ENCODE measurements at places on chromosomes 6 and 20.

DNA sequence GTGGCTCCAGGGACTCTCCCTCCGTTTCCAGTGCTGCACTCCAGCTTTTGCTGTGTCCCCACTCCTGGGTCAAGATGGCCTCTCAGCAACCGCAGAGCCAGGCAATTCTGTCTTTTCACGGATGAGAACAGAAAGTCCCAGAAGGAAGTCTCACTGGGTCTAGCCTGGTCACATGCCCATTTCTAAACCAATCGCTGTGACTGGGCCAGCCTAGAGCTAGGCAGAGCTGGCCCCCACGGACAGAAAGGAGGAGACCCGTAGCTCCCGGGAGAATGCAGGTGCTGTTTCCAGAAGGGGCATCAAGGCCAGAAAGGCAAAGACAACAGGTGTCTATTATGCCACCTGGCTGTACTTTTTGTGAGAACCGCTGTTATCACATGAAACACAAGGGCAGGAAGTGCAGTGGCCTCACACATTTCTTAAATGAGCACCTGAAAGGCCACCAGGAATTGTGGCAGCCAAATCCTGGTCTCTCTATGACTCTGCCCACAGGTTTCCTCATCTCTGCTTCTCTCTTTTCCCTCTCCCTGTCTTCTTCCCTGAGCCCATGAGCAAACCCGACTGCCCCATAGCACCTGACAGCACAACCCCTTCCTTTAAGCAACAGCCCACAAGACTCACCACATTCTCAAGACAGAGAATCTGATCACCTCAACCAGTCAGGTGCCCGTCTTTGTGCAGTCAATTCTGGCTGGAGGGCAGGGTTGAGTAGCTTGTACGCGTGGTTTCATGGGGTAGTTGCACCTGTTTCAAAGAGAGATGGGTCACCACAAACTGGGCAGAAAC lies 37.1 kb upstream of the B4GALT5 start:
- H3K27ac ChIP-seq: no peak overlapping the region
- H3K27me3 ChIP-seq: no peaks in the 10 kb centered on the region
- no peak overlapping the region for H3K4me3 ChIP-seq
- no peaks in the 10 kb centered on the region for H3K36me3 ChIP-seq
- DNase-seq: no peak

- H3K4me3 ChIP-seq: no peak overlapping the region
- no peaks in the 10 kb centered on the region for H3K4me1 ChIP-seq
- no peaks in the 10 kb centered on the region for H3K27me3 ChIP-seq
- H3K27ac ChIP-seq: no peak overlapping the region
- H3K36me3 ChIP-seq: no peaks in the 10 kb centered on the region
- DNase-seq: no peak
Measured at GRCh38 chr6:127878115-127878514, 22.7 kb downstream of the THEMIS start.

DNA sequence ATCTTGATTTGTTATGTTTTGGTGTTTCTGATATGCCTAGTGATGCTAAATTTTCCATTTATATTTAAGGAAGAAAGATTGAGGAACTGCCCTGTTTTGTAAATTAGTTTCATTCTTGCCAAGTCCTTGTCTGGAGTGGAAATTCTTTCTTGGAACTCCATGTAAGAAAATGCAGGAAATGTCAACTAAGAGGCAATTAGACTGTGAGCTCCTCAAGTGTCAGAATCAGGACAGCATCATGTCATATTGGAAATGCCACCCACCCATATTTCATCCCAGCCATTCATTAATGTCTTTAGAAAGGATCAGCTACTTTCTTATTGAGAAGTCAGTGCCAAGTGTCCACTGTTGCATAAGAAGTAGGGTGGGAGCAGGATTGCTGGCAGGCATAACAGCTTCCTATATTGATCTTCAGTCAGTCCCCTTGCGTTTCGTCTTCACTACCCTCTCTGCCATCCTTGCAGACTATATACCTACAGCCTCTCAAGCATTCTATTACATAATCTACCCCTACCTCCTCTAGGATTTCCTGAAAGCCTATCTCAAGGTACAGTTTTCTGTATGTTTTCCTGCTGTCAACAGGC lies 42.4 kb downstream of the HAO1 start:
- no peaks in the 10 kb centered on the region for H3K36me3 ChIP-seq
- no peak for DNase-seq
- H3K27ac ChIP-seq: no peak overlapping the region
- H3K4me1 ChIP-seq: no peaks in the 10 kb centered on the region
- no peaks in the 10 kb centered on the region for H3K27me3 ChIP-seq
- H3K4me3 ChIP-seq: no peak overlapping the region

GRCh38 chr6:52495922-52496321 lies 75.8 kb downstream of the EFHC1 start:
- no peak overlapping the region for H3K4me3 ChIP-seq
- no peak for DNase-seq
- H3K27ac ChIP-seq: no peak overlapping the region
- no peaks in the 10 kb centered on the region for H3K36me3 ChIP-seq

DNA sequence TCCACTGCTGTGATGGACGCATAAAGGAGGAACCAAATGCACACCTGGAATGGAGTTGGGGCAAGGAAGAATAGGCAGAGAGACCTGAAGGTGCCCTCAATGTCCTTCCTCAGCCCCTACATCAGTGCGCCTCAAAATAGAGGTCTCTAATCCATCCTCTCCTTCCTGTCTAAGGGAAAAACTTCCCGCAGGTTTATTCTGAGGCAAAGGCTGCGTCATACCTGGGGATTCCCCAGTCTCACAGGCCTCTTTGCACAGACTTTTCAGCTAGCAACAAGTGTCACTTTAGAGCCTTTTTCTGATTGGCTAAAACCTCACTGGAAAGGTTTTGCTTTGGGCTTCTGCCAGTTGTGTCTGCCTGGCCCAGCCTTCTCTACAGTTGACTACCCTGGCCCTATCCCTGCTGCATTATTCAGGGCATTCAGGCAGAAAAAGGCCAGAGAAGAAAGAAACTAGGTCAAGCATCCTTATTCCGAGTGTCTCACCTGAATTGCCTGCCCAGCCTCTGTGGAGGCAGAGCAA lies 1.8 kb upstream of the HLA-DQB1 start:
- H3K36me3 ChIP-seq: no peaks in the 10 kb centered on the region
- H3K4me3 ChIP-seq: no peak overlapping the region

DNA sequence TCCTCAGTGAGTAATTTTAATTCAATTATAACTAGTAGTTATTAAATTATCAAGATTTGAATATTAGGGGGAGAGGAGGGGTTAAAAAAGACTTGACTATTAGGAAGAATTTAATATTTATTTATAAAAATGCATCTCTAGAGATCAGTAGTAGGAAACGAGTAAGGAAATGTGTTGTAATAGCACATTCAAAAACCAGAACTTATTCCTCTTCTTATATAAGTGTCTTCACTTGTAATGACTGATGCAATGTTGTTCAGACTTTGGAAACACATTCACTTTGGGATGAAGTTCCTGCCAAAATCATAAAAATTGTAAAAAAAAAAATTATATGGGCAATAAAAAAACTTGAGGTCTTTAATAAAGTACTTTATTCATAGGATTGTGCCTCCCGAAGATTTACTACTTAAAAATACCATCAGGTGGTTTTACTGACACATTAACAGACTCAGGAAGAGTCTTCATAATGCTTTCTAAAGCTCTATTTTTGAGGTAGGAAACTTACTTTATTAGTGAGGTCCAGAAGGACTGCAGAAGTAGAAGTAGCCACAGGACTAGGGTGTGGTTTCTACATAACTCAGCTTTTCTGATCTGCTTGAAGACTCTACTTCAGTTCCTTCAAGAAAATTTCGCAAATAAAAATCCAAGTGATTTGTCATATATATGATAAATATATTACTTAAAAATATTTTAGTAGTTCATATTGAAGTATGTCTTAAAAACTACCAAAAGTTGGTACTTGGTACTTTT lies 59.8 kb downstream of the CCDC170 start:
- H3K27me3 ChIP-seq: no peaks in the 10 kb centered on the region
- DNase-seq: no peak
- H3K27ac ChIP-seq: no peak overlapping the region
- no peaks in the 10 kb centered on the region for H3K4me1 ChIP-seq
- H3K4me3 ChIP-seq: no peak overlapping the region

GRCh38 chr6:108699290-108700041 lies 138.7 kb downstream of the FOXO3 start:
- no peaks in the 10 kb centered on the region for H3K4me1 ChIP-seq
- no peak overlapping the region for H3K4me3 ChIP-seq
- H3K27me3 ChIP-seq: no peaks in the 10 kb centered on the region
- DNase-seq: no peak

DNA sequence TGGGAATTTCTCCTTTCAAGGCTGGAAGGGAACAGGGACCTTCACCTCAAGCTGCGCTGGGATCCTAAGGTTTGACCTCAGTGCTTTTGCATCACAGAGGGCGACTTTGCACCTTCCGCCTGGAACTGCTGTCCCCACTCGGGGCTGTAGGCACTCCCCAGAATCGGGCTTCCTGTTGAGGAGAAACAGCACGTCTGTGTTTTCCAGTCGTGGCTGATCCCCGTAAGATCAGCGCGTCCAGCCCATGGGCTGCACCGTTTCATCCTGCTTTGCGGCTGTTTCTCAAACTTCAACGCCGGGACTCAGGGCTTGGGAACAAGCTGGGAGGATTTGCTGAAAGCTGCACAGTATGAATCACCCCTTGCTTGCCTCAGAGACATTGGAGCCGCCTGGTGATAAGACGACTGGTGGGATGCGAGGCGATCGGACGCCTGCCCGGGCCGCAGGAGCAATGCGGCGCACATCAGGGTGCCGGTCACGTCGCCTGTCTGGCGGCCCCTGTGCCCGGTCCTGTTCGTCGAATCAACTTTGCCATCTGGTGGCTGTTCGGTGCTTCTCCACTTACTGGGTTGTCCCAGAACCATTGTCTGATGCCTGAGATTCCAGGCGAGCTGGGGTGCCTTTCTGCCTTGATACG lies 53.6 kb upstream of the FRMD1 start:
- H3K36me3 ChIP-seq: no peaks in the 10 kb centered on the region
- no peaks in the 10 kb centered on the region for H3K4me1 ChIP-seq
- no peaks in the 10 kb centered on the region for H3K27me3 ChIP-seq
- no peak overlapping the region for H3K27ac ChIP-seq

DNA sequence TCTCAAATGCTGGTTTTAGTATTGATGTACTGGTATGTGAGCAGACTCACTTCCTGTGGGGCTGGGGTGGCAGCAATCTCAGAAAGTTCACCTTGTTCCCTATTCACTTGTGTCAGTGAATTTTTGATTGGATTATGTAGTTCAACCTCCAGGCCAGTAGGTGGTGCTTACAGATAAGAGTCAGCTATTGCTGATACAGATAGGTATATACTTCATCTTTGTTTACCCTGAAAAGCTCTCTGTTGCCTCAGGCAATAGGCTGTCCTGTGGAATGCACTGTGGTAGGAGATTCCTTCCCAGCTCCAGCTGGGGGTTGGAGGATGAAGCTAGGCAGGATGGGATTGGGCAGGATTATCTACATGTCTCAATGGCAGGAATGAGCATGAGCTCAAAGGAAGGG lies 851.2 kb upstream of the EYS start:
- no peak overlapping the region for H3K4me3 ChIP-seq
- no peak for DNase-seq
- H3K27me3 ChIP-seq: no peaks in the 10 kb centered on the region
- no peaks in the 10 kb centered on the region for H3K36me3 ChIP-seq
- no peaks in the 10 kb centered on the region for H3K4me1 ChIP-seq

DNA sequence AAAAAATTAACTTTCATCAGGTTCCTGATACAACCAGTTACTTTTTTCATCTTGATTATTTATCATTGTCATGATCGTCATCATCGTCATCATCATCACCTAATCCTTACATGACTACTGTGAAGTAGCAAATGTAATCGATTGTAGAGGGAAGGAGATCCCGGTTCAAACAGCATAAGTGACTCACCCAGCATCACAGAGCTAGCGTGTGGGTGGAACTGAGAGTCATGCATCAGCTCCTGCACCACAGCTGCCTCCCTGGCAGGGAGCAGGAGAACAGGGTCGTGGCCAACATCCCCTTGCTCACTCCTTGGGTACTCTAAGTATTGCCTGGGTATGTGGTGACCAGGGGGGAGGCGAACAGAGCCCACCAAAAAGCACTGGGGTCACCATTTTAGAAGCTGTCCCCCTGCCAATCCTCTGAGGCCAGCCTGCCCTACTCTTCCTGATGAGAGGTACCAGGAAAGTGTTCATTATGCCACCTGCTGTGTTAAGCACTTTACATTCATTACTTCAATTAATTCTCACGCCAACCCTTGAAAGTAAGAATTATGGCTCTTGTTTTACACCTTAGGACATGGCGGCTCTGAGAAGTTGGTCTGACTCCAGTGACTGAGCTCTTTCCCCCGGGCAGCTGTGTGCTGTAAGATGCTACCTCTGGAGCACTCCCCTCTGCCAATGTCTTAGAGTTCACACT lies 425.2 kb downstream of the CD83 start:
- H3K27ac ChIP-seq: no peak overlapping the region
- no peak for DNase-seq
- H3K4me1 ChIP-seq: no peaks in the 10 kb centered on the region

DNA sequence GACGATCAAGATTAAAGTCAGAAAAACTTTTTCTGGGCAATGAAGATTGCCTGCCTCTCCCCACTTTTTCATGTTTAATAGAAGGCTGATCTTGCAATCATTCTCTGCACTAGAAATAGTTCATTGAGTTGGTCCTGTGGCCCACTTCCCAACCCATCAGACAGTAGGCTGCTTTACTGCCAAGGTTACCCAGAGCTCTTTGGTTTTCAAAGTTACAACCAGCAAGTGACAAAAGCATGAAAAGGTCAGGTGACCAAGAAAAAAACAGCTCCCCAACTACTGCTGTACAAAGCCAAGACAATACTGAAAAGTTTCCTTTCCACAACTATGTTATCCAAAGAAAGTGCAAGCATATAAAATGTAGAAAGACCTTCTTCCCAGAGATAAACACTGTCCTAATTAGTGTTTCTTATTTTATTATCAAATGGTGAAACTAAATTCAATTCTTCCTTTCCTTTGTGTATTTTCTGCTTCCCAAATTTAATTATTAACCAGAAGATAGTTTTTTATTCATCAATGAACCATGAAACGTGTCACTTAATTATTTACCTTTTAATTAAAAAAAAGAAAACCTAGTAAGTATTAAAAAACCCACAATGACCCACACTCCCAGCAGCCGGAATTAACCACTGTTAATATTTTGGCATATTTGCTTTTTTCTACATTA lies 16.6 kb downstream of the DNAAF9 start:
- H3K27me3 ChIP-seq: no peaks in the 10 kb centered on the region
- no peak overlapping the region for H3K27ac ChIP-seq
- no peaks in the 10 kb centered on the region for H3K36me3 ChIP-seq
- H3K4me3 ChIP-seq: no peak overlapping the region
- no peaks in the 10 kb centered on the region for H3K4me1 ChIP-seq

DNA sequence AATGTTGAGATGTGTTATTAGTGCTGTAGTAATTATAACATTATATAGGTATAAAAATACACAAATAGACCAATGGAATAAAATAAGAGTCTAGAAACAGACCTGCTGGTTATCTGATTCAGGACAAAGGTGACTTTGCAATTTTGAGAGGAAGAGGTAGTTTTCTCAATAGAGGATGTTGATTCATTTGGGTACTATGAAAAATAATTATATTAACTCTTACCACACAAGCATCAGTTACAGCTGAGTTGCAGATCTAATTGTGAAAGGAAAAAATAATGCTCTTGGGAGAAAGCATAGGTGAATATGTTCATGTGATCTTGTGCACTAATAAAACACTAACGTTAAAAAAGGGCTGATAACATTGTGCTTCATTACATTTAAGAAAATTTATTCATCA lies 103.0 kb downstream of the BCKDHB start:
- DNase-seq: no peak
- no peaks in the 10 kb centered on the region for H3K27me3 ChIP-seq
- no peak overlapping the region for H3K27ac ChIP-seq
- no peaks in the 10 kb centered on the region for H3K4me1 ChIP-seq
- no peaks in the 10 kb centered on the region for H3K36me3 ChIP-seq
